ENCODE measurements at places on chromosomes 7 and 10.

GRCh38 chr10:103765981-103766380 lies 89.4 kb downstream of the SH3PXD2A start:
- DNase-seq = peak; percentile 76

GRCh38 chr7:127391591-127392181 lies 822 bp downstream of the ZNF800 start:
- peak; percentile 71 for DNase-seq

- DNase-seq = no peak
Observed at GRCh38 chr7:158279539-158280447, 307.8 kb downstream of the PTPRN2 start.

DNA sequence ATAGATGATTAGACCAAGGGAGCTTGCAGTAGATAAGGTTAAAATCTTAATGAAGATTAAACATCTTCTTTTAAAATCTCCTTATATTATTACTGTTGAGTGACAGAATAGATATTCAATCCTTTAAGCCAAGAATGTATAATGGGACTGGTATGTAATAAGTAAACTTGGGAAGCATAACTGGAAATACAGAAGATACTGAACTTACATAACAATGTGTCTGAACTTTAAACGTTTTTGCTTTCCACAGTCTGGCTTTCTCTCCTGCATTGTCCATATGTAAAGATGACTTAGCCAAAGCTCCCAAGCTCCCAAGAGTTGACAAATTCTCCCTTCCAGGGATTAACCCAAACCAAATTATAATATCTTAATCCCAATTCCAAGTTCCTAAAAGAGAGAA lies 129.8 kb downstream of the KCND2 start:
- no peak for DNase-seq

DNA sequence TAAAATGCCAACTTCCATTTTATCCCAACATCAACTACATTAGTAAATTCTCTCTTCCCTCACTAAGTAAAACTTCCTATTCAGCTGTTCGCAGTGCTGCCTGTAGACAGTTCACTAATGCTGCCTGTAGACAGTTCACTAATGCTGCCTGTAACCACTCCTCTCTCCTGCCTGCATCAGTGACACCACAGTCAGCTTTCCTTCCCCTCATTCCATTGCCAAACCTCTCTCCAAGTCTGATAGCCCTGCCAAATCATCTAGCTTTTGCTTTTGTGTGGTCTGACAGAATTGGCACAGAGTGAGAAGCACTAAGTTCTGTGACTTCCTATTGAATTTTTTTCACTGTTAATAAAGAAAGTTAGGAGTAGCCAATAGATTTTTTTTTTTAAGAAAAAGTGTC lies 43.0 kb upstream of the MACC1 start:
- DNase-seq = no peak

All from activated CD4-positive, CD25-positive, alpha-beta regulatory T cell treated with anti-CD3 and anti-CD28 coated beads, Interleukin-2, amount 50 U/mL, for 72 hours (primary cell).